ENCODE measurements at places on chromosomes 1 and 21.
A peak's percentile ranks its signal among the peaks of the same experiment; 100 is the strongest.

- no peak for DNase-seq
Measured at GRCh38 chr1:12153181-12153785, 13.5 kb upstream of the TNFRSF1B start.

GRCh38 chr1:21552715-21553114 is 43.5 kb downstream of the ALPL start:
- no peak for DNase-seq

DNA sequence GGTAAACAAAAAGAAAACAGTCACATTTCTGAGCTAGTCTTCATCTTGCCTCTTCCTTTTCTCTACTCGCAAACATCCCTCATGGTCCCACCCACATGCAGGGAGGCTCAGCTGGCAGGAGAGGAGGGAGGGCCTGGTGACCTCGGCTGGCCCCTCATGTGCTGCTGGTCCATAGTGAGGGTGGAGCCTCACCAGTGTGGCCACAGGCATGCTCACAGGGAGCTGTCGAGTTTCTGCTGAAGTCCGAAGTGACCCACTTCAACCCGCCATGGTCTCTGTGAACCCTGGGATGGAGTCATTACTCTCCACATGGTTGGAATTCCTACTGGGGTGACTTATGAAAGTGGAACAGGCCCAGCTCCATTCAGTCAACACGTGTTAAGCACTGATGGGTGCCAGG is 253.4 kb downstream of the RHOU start:
- DNase-seq, result no peak

GRCh38 chr1:164723296-164723798 is 164.4 kb downstream of the PBX1 start:
- no peak for DNase-seq

GRCh38 chr1:174465855-174466254 is 18.1 kb downstream of the GPR52 start:
- no peak for DNase-seq

DNA sequence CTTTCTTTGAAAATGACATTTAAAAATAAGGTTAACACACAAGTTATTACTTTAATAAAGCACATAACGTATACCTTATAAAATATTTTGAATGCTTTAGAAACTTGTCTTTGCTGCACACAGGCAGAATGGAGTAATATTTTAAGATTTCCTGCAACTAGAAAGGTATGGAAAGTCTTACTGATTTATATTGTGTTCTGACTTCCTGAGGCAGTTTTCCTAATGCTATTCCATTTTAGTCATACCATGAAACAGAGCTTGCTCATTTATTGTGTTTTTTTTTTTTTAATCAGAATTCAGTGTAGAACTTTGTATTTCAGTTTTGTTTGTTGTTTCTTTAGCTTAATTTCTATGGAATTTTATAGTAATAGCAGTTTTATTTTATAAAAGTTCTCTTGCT is 60.9 kb upstream of the S1PR1 start:
- no peak for DNase-seq

- DNase-seq, result no peak
Measured at GRCh38 chr21:45431781-45432572, 27.0 kb downstream of the COL18A1 start.

DNA sequence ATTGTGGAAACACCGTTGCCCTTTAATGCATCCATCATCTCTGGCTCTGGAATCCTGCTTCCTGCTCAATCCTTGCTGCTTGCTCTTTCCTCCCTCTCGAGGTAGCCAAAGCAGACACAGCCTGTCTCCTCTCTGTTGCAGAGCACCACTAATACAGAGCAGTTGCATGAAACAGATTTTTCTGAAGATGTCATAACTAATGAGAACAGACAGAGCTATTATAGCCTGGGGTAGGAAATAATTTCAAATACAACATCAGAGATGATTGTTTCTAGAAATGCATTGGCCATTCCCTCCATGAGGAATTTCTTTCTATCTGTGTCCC is 23.3 kb upstream of the ACBD6 start:
- DNase-seq, result no peak

DNA sequence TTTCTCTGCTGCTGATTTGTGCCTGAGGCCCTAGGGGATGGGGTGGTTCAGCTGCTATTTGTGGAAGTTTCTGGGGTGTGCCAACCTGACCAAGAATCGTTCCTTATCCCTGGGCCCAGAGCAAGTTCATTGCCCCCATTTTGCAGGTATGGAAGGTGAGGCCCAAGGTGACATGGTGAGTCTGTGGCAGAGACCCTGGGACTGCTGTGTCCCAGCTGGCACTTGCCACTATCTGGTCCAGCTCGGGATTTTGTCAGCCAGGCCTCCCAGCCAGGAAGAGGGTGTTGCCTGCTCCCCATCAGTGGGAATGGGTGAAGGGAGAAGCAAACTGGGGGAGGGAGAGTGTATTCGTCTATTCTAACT is 18.9 kb upstream of the LRP8 start:
- DNase-seq, result no peak

- no peak for DNase-seq
Measured at GRCh38 chr1:173210283-173210682, 3.2 kb upstream of the TNFSF4 start.

DNA sequence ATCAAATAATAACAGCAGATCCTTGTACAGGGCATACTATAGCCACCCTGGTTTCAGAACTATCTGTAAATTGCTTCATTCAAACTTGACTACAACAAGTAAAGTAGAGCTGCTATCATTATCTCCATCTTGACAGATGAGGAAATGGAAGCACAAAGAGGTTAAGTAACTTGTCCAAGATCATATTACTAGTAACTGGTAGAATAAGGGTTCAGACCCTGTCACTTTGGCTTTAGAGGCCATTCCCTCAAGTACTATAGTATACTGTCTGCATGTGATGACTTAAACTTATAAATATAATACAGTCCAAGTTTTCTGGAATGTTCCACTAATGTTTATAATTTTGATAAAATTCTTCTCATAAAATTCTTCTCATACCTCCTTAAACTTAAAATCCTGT is 24.8 kb downstream of the PGM1 start:
- no peak for DNase-seq

DNA sequence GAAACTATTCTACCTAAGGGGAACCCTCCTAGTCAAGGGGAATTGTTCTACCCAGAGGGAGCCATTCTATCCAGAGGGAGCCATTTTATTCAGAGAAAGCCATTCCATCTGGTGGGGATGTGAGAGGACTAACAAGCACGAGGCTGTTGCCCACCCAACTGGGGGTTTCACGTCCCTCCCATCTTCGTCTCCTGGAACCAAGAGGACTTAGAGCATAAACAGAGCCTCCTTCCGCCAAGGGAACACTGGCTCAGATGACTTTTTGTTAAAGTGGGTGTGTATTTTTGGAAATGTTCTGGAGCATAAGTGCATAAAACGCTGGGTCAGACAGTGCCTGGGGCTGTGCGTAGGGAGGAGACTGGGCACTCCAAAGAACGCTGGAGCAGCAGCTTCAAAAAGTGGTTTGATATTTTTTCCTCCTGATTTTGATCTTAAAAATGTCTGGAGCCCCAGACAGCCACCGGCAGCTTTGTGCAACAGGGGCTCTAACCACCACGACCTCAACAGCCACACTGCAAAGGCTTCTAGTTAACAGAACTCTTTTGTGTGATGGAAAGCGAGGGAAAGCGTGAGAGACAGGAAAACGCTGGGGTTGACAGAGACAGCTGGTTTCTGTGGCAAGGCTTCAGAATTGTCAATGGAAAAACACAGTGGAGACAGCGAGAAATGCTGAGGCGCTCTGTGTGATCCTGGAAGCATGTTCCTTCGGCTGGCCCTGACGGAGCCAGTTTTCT is 363.6 kb upstream of the CAMK1G start:
- peak; percentile 51 for DNase-seq

DNA sequence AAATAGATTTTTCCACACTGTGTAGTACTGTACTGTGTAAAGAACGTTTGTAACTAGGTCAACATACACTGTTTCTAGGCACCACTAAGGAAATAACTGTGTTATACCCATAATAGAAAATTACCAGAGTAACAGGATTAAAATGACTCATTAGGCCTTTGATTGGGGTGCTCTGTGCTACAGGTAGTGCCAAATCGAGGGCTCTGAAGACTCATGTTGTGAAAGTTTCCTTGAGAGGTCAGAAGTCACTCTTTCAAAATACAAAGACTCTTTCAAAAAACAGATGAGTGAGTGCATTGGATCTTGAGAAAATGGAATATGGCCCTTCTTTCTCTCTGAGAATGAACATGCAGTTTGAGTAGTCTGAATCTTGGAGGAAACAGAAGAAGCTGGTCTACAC is 143.0 kb downstream of the MRPL39 start:
- DNase-seq, result no peak

DNA sequence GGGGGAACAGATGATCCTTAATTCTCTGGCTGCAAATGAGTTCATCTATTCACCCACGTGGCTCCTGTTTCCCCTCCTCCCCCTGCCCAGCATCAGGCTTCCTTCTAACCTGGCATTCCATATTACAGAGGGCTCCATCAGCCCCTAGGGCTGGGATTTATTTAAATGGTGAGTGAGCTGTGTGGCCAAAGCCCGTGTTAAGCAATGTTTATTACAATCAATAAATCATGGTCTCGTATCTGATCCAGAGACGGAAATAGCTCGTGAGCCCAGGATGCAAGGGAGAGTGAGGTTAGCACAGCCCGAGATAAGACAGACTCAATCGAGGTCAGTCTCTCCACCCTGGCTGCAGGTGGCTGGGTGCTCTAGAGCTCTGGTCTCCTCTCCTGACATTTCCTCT is 43.1 kb upstream of the IGSF21 start:
- no peak for DNase-seq

DNA sequence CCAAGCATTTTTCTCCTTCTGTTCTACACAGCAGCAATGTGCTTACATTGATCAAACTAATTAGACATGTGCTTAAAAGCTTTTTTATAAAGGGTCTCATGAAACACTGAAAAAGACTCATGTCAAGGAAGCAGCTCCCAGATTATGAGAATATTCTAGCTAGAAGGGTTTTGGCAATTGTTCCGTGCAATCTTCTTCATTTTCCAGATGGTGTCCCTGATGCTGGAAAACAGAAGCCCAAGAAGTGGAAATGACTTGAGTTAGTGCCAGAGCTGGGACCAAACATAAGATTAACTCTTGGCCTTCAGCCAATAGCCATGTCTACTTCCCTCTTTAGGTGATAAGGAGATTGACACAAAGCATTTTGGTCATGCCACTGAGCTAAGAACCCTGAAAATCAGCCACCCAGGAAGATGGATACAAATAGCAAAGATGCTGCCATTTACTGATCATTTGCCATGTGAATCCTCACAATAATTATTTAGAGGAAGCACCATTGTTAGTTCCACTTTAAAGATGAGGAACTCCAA is 110.8 kb downstream of the MATN1 start:
- DNase-seq, result no peak

DNA sequence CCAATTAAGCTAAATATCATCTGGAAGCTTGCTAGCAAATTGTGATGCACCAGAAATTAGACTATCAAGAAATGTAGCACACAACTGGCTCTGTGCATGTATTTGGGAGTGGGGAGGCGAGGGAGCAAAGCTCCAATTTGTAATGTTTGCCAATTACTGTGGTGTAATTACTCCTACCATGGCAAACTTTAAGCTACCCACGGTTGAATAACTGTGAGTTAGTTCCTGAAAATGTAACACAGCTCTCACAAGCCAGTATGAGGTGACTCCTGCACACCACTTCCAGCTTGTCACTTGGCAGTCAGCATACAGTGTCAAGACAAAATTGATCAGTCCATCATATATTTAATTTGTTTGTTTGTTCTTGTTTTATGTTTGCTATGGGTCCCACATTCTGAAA is 141.2 kb downstream of the TM2D1 start:
- DNase-seq, result no peak

- DNase-seq, result peak; percentile 52
Measured at GRCh38 chr1:150562446-150563339, 13.5 kb downstream of the ADAMTSL4 start.

DNA sequence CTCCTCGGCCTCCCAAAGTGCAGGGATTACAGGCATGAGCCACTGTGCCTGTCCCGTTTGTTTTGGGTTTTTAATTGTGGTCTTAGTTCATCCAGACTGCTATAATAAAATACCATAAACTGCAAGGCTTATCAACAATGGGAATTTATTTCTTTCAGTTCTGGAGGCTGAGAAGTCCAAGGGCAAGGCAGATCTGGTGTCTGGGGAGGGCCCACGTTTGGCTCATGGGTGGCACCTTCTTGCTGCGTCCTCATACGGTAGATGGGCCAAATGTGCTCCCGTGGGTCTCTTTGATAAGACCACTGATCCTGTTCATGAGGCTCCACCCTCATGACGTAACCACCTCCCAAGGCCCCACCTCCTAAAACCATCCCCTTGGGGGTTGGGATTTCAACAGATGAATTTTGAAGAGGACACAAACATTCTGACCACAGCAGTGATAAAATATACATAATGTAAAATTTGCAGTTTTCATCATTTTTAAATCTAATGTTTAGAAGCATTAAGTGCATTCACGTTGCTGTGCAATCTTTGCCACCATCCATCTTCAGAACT is 133.4 kb upstream of the ERRFI1 start:
- DNase-seq, result no peak

DNA sequence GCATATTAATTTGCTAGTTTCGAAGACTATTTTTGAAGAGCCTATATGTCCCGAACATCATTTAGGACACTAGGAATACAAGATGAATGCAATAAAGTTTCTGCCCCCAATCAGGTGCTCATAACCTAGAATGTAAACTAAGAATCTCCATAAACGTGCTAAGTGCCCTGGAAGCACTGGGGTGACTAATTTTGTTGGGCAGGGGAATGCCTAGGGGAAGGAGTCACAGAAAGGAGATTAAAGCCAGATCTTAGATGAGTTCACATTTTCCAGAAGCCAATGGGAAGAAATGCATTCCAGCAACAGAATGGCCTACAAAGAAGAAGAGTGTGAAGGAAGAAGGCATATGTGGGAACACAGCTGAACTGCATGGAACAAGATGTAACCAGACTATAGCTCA is 19.5 kb downstream of the SCYL3 start:
- no peak for DNase-seq

All from right hindlimb (tissue), 1 donor.